Endothelial cell of umbilical vein (primary cell): ENCODE measurements at places on chromosomes 7 and 10.

DNA sequence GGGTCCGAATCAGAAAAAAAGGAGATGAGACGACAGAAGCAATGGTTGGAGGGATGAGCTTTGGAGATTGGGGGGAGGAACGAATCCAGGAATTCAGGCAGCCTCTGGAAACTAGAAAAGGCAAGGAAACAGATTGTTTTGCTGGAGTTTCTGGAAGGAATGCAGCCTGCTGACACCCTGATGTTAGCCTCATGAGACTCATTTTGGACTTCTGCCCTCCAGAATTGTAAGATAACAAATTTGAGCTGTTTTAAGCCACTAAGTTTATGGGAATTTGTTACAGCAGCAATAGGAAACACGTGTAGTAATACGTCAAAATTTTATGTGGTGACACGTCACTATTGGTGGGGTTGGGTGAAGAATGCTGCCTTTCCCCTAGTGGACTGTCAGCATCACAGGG lies 25.6 kb upstream of the NPS start:
- no peak for DNase-seq

GRCh38 chr10:47319784-47320183 lies 2.5 kb upstream of the GDF2 start:
- DNase-seq: no peak

DNA sequence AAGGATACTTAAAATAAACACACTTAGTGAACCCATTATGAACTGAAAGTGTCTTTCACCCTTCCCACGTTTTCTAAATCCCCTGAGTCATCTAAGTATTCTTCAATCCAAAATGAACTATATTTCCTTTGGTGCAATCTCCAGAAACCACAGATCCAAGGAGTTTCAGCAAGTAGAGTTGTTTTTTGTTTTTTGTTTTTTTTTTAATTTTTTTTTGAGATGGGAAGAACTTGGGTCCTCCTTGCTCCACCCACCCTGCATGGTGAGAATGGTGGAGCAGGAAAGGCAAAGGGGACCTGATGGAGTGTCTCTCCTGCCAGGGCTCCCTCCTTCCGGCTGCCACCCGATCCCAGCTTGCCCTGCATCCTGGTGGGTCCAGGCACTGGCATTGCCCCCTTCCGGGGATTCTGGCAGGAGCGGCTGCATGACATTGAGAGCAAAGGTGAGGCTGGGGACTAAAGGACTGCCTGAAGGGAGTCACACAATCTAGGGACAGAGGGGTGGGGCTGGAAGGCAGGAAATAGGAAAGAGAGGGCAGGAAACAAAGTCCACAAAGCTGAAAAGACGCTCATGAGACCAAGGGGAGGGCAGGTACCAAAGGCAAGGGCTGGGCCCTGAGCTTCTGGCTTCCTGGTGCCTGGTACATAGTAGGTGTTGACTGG lies 12.1 kb downstream of the ATG9B start:
- no peak for DNase-seq

GRCh38 chr10:68900427-68901104 lies 549 bp upstream of the DDX50 start:
- no peak for DNase-seq

GRCh38 chr10:1170867-1171180 lies 114.6 kb downstream of the WDR37 start:
- DNase-seq: no peak
